ENCODE measurements at places on chromosomes 12 and 14.

DNA sequence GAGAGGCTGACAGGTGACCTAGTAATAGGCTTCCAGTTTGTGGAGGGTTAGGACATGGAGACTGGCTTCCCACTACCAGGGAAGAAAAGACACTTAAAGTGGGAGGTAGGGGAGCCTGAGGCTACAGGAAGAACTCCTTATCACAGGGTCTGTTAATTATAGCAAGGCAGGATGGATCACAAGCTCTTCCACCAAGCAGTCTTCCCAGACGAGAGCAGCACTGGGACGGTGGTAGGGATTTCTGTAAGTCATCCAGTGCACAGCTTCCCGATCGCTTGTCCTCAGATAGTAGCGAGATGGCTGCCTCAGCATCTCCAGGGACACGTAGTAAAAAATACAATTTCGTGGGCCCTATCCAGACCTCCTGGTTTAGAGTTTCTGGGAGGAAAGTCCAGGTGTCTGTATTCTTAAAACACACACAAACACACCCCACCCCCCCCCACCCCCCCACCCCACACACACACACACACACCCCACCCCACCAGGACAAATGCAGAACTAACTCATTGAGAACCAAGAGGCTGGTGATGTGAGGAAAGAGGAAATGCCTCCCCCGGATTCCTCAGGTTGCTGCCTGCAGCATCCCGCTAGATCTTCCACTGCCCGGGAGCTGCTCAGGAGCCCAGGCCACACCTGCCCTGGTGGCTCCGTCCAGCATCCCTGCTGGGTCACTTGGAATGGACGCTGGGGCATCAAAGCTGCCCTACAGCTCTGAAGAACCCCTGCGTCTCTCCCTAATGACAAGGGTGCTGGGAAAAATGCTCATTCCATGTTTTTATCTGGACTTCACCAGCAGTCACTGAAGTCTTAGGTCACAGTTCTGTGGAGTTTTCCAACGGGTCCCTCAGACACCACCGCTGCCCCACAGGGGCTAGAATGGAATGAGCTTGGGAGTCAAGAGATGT, 307.2 kb downstream of the CACNA1C start:
- no peak for DNase-seq

DNA sequence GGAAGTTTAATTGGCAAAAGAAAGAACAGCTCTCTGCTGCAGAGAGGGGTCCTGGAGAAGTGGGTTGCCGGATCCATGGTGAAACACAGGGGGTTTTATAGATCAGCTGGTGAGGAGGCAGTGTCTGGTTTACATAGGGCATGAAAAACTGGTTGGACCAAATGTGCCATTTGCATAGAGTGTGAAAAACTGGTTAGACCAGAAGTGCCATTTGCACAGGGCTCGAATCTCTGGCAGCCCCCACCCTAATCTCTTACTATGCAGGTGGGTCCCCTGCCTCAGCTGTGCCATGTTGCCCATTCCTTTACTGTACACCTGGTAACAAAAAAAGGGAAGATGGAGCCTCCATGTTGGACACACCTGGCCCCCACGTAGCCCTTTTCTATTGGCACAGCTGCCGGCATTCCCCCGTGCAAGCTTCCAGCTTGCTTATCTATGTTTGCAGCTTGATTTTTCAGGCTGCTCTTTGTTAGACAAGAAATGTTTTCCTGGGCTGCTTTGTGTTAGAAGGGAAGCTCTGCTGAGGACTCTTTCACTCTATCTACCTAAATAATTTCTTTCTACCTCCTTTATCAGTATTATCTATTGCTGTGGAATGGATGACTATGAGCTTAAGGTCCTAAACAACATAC, 61.1 kb upstream of the TMEM132D start:
- no peak for DNase-seq

DNA sequence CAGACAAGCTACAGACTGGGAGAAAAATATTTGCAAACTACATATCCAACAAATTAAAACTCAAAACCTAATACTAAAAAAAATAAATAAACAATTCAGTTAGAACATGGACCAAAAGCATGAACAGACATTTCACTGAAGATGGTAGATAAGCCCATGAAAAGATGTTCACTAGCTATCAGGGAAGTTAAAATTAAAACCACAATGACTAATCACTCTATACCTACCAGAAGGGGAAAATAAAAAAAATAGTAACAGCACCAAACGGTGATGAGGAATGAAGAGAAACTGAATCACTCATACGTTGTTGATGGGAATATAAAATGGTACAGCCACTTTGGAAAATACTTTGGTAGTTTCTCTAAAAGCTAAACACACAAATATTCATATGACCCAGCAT, 31.1 kb upstream of the DHRS7 start:
- no peak for DNase-seq

DNA sequence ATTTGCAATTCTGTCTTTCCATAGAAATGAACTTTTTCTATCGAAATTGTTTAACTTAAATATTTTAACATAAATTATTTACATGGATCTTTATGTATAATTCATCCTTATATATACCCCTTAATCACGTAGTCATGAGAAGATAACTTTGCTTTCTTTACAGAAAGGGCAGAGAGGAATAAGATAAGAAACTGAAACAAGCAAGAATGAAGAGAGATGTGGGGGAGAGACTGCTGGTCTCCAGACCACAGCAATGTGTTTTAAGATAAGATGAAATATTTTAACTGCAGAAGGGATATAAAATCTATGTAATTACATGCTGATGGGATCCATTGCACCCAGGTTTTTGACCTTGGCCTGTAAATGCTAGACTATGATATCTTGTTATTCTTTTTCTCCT, 34.7 kb upstream of the DNM1L start:
- DNase-seq: no peak

- DNase-seq: no peak
Observed at GRCh38 chr12:124412646-124413015, 117.7 kb downstream of the RFLNA start.

DNA sequence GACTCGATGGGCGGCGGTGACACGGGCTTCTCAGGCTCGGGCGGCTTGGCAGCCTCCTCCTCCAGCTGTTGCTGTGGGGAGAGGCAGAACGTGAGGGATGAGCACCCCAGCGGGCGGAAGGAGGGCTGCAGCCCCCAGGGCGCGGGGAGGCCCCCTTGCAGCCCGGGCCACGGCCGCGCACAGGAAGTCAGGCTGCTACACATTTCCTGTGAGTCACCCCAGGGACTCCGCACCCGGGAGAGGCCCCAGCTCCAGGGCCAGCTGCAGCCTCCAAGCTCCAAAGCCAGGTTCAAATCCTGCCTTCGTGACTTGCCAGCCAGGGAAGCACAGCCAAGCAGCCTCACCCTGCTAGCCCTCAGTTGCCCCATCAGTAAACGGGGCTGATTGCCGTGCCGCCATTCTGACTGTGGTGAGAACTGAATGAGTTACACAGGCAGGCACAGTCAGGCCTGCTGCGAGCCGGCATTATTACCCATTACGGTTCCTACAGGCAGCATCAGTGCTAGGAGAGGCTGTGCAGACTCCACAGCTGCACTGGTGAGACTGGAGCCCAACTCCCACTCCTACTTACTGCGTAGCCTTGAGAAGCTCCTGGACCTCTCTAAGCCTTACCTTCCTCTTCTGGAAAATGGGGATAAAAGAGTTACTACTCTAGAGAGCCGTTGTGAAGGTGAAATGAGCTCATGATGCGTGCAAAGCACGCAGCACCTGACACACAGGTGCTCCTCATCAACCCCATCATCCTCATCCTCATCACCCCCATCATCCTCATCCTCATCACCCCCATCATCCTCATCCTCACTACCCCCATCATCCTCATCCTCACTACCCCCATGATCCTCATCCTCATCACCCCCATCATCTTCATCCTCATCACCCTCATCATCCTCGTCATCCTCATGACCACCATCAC, 100.9 kb downstream of the NCOR2 start:
- no peak for DNase-seq

GRCh38 chr12:11707535-11707934, 58.1 kb downstream of the ETV6 start:
- no peak for DNase-seq

DNA sequence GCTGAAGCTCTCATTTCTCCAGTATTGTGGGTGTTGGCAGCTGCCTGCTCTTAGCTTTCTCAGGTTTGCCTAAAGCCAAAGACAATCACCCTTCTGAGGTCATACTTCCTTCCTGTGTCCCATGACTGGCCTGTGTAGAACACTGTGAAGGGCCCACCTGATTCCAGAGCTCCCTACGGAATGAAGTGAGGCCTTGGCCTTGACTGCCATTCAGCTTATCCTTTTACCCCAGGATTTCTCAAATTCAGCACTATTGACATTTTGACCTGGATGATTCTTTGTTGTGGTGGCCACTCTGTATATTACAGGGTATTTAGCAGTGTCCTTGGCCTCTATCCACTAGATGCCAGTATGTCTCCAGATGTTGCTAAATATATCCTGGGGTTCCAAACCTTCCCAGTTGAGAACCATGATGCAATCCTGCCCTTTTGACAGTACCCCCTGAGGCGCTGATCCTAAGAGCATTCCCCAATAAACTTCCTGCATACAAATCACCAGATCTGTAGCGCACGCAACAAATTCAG, 112.3 kb upstream of the KRR1 start:
- no peak for DNase-seq

- DNase-seq: no peak
Observed at GRCh38 chr12:50073206-50073605, 11.9 kb upstream of the SMARCD1 start.

GRCh38 chr12:123073962-123074801, 76.7 kb downstream of the PITPNM2 start:
- DNase-seq: no peak

- DNase-seq: no peak
Observed at GRCh38 chr12:124583854-124584253, 16.4 kb upstream of the NCOR2 start.

- no peak for DNase-seq
Observed at GRCh38 chr12:107329569-107330324, 236.4 kb upstream of the CRY1 start.

GRCh38 chr12:78963439-78964227, 99.1 kb downstream of the SYT1 start:
- no peak for DNase-seq

- no peak for DNase-seq
Observed at GRCh38 chr12:25979563-25979962, 21.1 kb downstream of the RASSF8 start.

DNA sequence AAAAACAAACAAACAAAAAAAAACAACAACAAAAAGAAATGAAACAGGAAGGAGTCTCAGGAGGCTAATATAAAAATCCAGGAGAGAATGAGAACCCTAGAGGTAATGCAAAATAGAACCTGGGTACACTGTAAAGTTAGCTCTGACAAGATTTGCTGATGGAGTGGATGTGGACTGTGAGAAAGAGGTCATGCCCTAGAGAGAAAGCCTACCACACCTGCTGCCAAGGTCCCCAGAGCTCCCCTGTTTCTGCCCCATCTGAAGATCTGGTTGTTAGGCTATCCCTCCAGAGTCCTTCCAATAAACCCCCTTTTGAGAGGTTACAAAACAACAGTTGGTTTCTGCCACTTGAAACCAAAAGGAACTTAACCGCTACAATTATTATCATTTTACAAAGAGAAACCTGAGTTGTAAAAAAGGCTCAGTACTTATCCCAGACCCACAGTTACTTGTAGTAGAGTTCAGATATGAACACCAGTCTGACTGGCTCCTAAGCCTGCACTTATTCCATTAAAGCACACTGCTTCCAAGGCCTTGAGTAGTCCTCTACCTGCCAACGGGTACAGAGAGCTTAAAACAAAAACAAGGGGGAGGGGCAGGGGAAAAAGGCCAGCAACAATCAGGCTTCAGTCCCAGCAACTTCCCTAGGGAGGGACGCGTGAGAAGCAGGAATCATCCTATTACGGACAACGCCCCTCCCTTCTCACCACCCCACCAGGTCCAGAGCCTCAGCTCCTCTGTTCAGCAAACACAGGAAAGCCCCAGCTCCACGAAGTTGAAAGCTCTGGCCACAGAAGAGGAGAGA, 27.7 kb downstream of the PPP1R13B start:
- peak; percentile 10 for DNase-seq

GRCh38 chr12:74689929-74690328, 152.3 kb downstream of the ATXN7L3B start:
- DNase-seq: no peak

DNA sequence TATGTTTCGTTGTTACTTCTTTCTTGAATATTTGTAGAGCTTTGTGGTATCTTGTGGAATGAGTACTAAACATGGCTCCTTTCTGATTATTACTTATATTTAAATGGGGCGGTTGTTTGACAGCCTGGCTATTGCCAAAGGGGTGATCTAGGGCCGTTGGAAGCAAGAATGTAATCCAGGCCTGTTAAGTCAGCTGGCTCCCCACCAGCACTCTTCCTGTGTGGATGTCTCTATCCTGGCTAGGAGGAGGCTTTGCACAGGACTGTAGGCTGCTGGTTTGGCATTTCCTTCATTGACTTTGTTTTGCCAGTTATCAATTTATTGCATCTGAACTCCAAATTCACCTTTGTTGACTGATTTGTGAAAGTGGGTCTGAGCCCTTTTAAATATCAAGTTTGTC, 5.6 kb downstream of the FAM234B start:
- no peak for DNase-seq

DNA sequence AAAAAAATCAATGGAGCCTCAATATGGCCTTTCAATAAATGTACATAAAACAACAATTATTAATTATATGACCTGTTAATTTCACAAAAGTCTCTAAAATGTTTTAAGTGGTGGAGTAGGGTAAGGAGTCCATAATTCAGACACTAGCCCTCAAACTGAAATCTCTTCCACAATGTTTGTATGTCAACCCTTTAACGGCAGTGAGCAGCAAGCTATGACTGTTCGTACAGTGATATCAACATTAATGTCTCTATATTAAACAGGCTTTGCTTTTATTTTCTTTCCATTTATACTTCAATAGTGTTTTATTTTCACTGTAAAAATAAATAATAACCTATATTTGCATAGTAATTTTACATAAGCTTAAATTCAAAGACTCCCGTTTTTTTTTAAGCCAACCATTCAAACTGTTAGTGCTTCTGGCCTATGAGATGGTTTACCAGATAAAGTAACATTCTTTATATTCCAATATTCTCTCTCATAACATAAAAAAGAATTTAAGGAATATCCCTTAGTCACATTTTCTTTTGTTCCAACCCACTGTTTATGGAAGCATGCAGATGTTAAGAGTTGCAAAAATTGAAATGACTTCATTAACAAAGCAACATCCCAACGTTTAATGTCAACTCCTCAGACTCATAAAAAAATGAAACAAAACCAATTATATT, 2.3 kb downstream of the CDK17 start:
- no peak for DNase-seq

DNA sequence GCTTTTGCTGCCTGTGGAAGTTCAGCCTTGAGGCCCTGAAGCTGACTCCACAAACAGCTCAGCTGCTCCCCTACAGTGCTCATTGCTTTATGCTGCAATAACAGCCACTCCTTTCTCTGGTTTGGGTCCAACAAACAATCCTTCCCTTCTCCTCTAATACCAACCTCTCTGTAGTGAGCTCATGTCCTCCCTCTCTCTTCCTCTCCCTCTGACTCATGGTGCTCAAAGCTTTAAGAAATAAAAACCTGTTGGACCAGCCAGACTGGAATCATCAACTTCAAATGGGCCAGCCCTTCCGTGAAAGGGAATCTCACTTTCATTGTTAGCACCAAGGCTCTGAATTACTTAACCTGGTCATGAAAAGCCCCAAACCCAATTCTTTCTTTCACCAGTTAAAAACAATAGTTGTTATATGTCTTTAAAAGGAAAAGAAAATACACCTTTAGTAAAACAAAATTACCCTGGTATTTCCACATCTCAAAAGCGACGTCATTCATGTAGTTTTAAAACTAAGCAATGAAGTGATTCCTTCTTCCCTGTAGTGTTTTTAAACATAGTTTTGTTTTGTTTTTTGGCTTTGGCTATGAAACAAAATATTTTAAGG, 126.4 kb downstream of the DUSP6 start:
- DNase-seq: peak; percentile 71

- DNase-seq: no peak
Observed at GRCh38 chr12:128626808-128627320, 196.9 kb downstream of the SLC15A4 start.

GRCh38 chr12:93790472-93791152, 113.4 kb downstream of the CRADD start:
- DNase-seq: no peak

All from AG09319 (cell line).